PC-9 (cell line): ENCODE measurements at places on chromosomes 3 and 15. TPM values are rescaled to one million over a fixed set of nuclear protein-coding genes. Genes with fewer than 3 reads are reported as not detected.

The SLC28A2 gene
- total RNA-seq = not detected in 2 replicates

The ALPK3 gene
- total RNA-seq = 4.6 and 8.1 TPM in 2 replicates

The CFAP92 gene
- 4.3 and 4.8 TPM in 2 replicates for total RNA-seq

The RAD51 gene
- total RNA-seq = 19.8 and 22.5 TPM in 2 replicates

The DNAH12 gene
- 0.10 and 0.22 TPM in 2 replicates for total RNA-seq

The DUOX1 gene
- total RNA-seq = 0.08 TPM in 1 of 2 replicates, not detected in the other

DNA sequence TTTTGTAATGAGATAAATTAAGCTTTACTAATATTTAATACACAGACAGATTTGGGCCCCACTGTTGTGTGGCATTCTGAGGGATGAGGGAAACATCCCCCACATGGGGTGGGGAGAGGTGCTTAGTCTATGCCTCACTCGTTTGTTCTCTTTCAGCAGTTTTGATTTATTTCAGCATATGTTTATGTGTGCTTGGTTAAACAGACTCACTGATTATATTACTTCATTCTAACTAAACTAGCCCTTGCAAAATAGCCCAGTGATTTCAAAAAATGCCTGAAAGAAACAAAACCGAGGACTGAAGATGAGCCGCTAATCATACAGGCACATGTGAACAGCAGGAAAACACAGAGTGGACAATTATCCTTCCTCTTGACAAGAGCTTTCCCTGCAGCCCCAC lies 27.2 kb downstream of the TNFAIP8L3 start:
- DNase-seq = no peak

DNA sequence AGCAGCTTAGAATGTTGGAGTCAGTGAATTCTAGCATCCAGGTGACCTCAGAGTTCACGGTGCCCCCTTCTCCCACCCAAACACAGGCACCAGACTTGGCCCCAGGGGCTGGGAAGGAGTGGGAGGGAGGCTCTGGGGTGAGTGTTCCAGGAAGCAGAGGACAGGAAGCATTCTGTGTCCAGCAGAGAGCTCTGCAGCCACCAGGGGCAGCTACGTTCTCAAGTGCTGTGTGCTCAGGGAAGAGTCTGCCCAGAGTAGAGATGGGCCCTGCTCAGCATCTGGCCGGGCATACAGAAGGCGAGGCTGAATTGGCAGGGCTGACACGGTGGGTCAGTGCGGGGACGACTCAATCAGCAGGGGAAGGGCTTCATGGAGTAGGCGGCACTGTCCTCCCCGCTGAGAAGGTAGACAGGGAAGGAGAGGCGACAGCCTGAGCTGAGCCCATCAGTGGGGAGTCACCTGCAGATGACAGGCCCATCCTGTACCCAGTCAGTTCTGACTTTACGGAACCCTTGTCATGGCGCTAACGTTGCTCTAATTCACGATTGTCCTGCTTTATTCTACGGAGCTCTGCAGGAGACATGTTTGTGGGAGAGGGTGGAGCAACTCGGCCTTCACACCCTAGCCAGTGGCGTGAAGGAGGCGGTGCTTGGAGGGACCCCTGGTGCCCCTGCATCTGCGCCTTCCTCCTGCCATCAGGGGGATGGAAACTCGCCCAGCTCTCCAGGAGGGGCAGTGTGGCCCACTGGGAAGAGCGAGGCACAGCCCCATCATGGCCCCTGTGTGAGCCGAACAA lies 82.2 kb downstream of the C3orf70 start:
- peak; percentile 15 for DNase-seq

GRCh38 chr3:69743975-69744906 lies 5.0 kb downstream of the MITF start:
- no peak for DNase-seq

GRCh38 chr3:172146349-172146748 lies 107.0 kb downstream of the FNDC3B start:
- DNase-seq = no peak

DNA sequence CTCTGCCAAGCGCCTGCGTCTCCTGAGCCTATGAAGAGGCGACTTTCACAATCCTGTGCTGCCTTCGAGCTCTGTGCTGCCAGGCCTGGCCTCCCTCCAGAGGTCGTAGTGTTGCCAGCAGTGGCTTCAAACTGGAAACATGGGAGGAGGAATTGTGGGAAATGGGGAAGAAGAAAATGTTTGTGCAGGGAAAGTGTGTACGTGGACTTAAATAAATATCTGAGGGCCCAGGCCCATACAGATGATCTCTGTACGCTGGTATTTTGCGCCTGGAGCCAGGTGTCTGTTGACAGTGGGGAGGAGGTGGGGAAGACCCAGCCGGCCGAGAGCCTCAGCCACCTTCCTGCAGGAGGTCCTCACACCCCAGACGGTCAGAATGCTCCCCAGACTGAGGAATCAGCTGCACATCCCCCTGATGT lies 44.6 kb downstream of the ZBTB38 start:
- no peak for DNase-seq

DNA sequence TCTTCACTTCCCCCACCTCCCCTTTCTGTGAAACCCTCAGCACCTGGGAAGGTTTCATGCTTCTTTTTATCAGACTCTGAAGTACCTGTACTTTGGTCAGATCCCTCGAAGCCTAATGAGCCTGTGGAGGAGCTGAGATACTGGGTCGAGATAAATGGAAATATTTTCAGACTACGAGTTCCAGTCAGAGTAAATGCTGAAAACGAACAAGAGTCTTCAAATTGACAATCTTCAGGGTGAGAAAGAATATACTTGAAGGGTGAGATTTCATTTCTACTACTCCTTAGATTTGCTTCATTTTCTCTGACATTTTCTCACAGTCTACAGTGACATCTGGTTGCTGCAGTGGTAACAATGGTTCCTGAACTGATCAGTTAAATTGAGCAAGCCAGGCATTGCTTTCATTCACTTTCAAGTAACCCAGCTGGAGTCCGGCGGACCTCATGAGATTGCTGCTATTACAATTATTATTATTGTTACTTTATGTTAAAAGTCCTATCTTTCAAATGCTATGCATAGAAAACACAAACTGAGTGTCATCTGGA lies 337.2 kb downstream of the VGLL3 start:
- DNase-seq = no peak

DNA sequence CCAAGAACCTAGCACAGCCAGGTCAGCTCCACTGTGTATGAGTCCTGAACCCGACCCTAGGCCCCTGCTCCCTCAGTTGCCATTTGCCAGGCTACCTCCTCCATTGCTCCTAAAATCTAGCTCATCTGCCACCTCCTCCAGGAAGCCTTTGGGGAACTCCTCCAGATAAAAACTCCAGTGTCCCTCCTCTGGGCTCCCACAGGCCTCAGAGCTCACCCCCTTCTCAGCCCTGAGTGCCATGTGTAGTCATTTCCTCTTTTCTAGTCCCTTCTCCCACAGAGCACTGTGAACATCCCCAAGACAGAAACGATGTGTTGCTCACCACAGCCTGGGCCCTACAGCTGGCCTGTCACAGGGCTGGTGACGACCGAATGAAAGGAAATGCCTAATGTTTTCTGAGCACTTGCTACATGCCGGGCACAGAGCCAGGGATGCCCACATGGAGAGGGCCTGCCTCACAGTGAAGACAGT lies 61.0 kb downstream of the IQSEC1 start:
- no peak for DNase-seq

DNA sequence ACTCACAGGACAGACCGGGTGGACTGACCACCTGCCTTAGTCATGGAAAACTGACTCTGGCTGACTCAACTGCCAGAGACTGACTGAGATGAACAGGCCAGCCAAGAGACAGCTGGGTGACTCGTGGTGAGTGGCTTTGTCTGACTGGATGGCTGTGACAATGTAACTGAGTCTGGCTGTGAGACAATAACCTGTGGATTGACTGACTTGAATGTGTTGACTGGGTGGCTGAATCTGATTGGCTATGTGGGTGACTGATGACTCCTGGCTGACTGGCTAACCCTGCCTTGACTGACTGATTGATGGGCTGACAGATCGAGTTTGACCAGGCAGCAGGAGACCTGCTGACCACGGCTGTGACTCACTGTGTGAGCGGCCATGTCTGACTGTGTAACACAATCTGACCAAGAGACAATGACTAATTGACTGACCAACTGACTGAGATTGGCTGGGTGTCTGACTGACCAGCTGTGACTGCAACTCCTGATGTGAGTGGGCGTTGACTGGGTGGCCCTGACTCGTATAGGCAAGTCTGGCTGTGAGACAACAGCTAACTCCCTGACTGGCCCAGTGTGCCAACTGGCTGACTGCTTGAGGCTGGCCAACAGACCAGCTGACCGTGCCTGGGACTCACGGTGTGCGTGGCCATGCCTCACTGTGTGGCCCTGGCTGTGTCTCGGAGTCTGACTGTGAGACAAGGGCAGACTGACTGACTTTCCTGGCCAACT lies 509.1 kb downstream of the SHQ1 start:
- DNase-seq = peak; percentile 68
